ENCODE measurements at places on chromosomes 13 and 19. TPM values are rescaled to one million over a fixed set of nuclear protein-coding genes. Genes with fewer than 3 reads are reported as not detected.

GRCh38 chr13:51668580-51669195 is 84.4 kb downstream of the WDFY2 start:
- DNase-seq: no peak

Gene TRPM4
- 20.6 TPM for total RNA-seq

DNA sequence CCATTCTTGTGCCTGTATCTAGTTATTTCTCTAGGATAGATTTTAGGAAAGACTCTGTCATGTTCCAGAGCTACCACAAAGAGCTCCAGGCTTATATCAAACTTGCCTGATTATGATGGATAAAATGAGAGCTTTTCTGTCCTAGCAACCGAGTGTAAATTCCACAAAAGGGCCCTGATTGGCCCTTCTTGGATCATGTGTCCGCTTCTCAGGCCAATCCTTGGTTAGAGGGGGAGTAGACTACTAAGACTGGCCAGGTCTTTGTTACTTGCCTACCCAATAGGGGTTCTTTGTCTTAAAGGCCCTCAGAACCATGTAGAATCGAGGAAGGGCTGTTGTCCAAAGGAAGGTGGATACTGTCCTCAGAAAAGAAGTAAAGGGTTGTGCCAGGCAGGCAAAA is 2.4 kb downstream of the DHX34 start:
- DNase-seq: no peak

DNA sequence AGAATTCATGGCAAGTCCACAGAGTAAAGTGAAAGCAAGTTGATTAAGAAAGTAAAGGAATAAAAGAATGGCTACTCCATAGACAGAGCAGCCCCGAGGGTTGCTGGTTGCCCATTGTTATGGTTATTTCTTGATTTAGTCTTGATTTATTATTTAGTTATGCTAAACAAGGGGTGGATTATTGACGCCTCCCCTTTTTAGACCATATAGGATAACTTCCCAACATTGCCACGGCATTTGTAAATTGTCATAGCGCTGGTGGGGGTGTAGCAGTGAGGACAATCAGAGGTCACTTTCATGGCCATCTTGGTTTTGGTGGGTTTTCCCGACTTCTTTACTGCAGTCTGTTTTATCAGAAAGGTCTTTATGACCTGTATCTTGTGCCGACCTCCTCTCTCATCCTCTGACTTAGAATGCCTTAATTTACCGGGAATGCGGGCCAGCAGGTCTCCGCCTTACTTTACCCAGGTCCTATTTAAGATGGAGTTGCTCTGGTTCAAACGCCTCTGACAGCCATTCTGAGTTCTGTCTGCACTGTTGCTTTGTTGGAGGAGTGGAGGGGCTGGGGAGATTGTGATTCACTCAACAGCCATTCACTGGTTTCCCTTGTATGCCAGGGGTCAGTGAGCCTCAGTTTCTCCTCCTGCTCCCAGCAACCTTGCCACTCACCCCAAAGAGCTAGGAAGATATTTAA is 27.6 kb downstream of the HPN start:
- no peak for DNase-seq

Gene SLC46A3
- 5.8 TPM for total RNA-seq

Gene ZNF419
- 6.4 TPM for total RNA-seq

- DNase-seq: no peak
These were observed 38.7 kb upstream of the LDLR start for GRCh38 chr19:11050323-11051114.

Gene FAM216B
- not detected for total RNA-seq

Gene SPIB
- total RNA-seq: 0.44 TPM

GRCh38 chr19:23810496-23810895 is 51.8 kb upstream of the ZNF681 start:
- DNase-seq: no peak

DNA sequence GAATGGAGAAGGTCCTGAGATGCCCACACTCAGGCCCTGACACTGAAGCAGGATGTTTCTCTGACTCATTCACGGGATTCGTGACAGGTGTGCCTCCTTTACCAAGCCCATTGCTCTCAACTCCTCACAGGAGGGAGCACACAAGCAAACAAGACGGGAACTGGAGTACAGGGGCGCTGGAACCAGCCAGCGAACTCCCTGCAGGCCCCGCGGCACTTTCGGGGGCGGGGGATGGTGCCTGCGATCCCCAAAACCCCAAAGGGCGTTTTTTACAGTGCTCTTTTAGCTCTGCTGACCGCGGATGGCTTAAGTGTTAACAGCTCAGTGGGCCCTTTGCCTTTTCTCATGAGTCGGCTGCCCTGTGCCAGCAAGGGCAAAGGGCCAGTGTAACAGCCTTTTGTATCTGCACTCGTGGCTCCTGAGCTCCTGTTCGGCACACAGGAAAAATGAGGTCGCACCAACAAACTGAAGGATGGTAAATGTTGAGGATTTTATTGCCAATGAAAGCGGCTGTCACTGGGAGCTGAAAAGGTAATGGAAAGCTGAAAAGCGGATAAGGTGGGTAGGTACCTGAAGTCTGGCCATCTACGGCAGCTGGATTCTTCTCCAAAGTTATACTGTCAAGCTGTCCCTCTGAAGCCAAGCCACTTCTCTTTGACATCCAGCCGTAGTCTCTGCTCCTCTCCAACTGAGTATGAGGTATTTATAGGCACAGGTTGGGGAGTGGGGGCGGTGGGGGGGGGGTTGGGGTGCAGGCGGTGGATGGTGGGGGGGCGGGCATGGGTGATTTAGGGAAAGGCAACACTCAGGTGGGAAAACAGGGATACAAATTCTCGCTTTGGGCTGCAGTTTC is 65.0 kb upstream of the TRPC4 start:
- DNase-seq: no peak

- no peak for DNase-seq
These were observed 19.7 kb downstream of the ZC3H4 start for GRCh38 chr19:47093841-47094240.

Gene NMRK2
- 84.4 TPM for total RNA-seq

Gene CGB8
- not detected for total RNA-seq

DNA sequence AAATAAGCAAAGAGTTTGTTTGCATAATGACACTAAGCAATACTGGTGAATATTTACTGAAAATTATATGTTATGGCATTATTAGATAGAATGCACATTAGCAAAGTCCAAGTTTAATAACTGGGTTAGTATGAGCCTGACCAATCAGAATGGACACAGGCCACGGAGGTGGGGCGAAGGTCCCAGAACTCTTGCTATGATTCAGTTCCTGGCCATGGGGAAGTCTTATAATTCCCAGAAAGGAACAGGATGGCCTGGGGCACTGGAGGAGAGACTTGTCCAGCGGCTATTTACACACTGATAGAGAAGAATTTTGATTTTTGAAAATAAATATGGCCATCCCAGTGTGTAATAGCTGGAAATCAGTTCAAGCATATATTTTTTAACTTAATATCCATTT is 372.0 kb downstream of the EFNB2 start:
- no peak for DNase-seq

Gene IFI30
- 10.1 TPM for total RNA-seq

GRCh38 chr13:44555207-44555606 is 20.9 kb downstream of the TSC22D1 start:
- DNase-seq: no peak

DNA sequence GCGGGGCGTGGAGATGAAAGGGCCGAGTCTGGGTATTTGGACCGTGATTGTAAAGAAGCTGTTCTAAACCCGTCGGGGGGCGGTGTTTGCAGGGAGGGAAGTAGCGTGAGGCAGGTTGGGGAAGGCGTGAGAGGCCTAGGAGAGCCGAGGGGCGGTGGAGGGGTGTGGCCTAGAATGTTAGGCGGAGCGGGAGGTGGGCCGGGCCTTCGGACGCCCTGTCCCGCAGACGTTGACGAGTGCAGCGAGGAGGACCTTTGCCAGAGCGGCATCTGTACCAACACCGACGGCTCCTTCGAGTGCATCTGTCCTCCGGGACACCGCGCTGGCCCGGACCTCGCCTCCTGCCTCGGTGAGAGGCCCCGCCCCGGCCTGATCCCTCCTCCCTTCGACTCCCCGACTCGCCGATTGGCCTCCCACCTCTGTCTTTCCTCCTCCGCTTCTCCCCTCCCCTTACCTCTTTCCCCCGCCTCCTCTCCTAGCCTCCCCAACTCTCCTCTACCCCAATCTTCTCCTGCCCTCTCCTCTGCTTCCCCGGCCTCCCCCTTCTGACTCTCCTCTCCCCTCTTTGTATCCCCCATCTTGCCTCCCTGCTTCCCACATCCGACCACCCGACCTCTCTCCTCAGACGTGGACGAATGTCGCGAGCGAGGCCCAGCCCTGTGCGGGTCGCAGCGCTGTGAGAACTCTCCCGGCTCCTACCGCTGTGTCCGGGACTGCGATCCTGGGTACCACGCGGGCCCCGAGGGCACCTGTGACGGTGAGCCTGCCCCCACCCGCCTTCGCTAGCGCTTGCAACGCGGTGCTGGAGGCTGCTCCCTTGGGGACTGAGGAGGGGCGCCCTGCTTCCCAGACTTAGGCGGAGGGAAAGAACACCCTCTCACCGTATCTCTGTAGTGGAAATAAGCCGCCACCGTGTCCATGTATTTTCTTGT is 12.8 kb downstream of the LTBP4 start:
- DNase-seq: peak; percentile 69

DNA sequence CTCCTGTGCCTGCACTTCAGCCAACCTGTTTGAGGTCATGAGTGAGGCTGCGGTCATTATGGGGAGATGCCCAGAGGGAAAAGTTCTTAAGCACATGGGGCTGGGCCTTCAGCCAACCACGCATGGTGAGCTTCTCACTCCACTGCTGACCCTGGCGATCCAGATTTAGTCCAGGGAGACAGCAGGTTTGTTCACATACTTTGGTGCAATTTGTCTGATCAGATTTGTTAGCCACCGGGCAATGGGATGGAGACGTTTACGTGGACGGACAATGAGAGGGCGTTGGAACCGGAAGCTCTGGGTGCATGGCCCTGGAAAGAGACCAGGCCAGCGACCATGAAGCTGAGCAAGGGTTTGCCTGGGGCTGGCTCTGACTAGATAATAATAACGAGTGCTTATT is 56.2 kb downstream of the RGCC start:
- no peak for DNase-seq

GRCh38 chr13:99886706-99887105 is 84.9 kb downstream of the ZIC5 start:
- DNase-seq: no peak

Gene THSD8
- total RNA-seq: 1.5 TPM

DNA sequence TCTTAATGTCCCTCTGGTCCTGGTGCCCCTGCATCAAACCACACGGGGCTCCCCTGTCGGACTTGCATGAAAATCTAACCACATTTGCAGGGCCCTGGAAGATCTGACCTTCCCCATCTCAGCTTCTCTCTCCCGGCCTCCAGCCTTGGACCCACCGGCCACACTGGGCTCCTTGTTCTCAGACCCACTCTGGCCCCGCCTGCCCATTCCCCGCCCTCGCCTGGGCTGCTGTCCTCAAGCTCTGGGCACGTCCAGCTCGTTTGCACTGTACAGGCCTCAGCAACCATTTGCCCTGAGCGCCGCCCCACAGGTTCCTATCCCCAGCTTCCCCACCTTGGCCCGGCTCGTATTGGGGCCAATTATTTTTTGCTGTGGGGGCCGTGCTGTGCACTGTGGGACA is 10.5 kb downstream of the MYO9B start:
- no peak for DNase-seq

- peak; percentile 47 for DNase-seq
These were observed 52.0 kb downstream of the COL4A1 start for GRCh38 chr13:110254751-110255553.

All from psoas muscle (tissue), 8 donors.